ENCODE measurements at places on chromosomes 7 and 10.

GRCh38 chr7:92456236-92456635 is 9.0 kb downstream of the GATAD1 start:
- DNase-seq: no peak

DNA sequence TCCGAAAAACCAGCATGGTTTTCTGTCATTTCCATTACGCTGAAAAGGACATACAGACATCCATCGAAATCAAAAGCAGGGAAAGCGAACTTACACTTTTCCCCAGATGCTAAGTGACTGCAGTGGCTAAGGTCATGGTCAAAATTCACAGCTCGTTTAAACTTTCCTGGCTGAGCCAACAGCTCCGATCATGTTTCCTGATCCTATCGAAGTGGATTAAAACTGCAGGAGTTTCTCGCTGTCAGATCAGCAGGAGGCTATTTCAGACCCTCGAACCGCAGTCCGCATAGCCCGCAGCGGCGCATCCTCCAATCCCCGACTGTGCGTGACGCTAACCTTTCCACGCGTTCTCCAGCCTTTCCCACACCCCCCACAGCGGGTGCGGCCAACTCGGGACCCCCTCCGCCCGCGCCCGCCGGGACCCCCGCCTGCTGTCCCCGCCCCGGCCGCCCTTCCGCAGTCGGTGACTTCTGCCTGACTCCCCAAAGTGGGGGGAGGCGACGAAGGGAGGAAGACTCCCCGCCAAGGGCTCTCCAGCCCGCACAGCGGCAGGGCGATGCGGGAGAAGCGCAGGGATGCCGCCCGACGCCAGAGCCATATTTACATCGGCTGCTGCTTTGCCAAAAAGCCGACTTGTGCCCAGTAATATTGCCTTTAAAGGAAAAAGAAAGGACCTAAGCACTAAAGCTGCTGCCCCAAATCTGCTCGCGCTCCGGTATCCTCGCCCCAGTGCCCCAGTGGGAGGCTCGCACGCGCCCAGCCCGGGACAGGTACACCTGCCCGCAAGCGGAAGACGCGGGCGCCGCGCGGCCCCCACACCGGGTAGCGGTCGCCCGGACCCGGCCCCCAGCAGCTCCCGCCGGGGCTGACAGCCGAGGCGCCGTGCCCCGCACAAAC is 1.2 kb downstream of the PIP4K2A start:
- DNase-seq: no peak

DNA sequence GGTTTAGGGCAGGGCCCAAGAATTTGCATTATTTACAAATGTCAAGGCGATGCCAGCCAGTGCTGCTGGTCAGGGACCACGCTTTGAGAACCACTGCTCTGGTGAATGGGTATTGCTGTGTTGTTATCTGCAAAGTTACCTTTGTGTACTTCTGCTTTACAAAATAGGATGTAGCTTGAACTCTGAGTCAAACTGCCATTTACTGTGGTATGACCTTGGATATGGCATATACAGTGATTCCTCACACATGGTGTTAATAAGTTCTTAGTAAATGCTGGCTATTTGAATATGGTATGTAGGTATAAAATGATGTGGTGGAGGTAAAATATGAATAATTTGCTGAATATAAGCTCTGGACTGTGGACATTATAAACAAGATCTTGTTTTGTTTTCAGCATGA is 148.9 kb downstream of the AUTS2 start:
- no peak for DNase-seq

DNA sequence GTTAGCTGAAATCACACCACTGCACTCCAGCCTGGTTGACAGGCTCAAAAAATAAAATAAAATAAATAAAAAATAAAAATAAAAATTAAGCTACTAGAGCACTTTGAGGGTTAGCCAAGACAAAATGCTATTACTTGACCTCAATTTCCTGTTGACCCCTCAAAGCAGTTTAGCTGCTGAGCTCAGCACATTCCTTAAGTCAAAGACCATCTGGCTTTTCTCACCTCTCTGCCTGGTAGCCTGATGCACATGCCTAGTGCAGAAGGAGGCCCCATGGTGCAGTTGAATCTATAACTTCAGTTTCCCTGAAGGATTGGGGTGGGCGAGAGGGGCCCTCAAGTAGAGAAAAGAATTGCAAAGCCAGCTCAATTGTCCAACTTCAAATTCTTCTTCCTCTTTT is 211.1 kb upstream of the GALNT17 start:
- no peak for DNase-seq

DNA sequence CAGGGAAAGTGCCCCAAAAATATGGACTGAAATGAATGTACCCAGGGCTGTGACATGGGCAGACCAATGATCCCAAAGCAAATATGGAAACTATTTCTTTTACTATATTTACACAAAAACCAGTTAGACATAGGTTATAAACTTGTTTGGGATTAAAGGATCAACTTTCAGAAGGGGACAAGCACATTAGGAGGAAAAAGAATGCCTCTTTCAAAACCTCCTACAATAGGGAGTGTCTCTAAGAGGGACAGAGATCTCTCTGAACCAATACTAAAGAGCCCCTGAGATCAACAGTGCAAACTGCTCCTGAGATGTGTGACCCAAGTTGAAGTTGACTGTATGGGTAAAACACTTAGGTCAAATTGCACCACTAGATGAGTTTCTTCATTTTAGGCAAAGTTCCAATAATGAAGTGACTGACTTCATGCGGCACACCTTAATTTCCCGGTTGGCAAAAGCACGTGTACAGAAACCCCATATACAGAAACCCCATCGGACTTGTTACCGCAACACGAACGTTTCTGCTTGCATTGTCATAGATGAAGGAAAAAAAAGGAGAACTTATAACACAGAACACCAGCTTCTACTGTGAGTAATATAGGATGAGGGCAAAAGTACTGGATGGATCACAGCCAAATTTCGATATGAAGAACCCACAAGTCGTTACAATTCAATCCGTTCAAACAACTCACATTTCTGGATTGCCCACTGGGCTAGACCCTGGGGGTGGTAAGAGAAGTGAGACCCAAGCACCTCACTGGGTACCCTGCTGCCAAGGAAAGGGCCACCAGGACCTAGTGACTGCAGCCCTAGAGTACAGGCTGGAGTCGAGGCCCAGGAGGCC is 4.3 kb downstream of the SVIL start:
- DNase-seq: no peak

DNA sequence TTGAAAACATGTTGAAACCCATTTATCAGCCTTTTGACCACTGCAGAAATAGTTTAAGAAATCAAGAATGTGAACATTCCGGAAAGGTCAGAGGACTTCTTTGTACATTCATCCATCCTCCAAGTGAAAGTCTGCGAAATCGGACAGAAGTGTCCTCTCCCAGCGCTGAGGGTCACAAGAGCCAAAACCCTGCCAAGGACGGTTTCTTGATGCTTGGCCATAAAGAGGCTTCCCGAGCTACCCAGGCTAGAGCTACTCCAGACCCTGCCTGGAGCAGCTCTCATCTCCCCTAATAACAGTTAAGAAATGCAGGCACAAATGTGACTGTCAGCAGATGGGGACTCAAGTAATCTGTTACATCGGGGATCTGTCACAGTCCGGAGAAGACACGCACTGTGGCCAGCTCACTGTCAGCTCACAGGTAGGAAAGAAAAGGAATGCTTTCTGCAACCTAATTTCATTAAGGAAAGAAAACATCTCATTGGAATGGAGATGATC is 4.5 kb upstream of the CYTH3 start:
- DNase-seq: no peak

DNA sequence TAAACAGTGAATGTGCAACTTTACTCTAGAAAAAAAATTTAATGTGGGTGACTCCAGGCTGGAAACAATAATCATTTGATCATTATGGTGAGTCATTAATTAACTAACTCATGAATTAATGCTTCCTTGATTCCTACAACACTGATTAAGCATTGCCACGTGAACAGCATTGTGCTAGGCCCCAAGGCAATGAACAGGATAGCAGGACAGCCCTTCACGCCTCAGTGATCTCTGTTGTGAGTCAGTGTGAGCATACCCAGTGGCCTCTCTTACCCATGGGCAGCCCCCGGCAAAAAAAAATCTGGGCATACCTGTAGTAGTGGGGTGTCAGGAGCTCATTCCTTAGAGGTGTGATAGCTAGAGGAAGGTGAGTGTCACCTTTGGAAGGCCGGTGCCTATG is 76.0 kb downstream of the DENND2A start:
- no peak for DNase-seq

- DNase-seq: no peak
Observed at GRCh38 chr10:64648915-64649314, 1127.7 kb downstream of the REEP3 start.

- no peak for DNase-seq
Observed at GRCh38 chr10:12513003-12513365, 163.6 kb downstream of the CAMK1D start.

DNA sequence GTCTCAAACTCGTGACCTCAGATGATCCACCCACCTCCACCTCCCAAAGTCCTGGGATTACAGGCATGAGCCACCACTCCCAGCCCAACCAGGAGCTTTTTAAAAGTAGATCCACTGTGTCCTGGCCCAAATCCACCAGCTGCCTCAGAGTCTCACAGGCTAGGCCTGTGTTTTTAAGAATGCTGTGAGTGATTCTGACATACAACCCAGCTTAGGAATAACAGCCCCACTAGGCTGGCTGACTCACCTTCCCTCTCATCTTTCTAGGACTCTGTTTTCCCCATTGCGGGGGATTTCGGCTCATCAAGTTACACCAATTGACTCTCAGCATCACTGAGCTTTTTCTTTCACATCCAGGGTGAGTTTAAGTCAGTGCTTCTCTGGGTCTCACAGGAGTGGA is 207.6 kb downstream of the SKIDA1 start:
- DNase-seq: no peak

- DNase-seq: peak; percentile 9
Observed at GRCh38 chr7:65216469-65216868, 157.2 kb upstream of the ZNF92 start.

DNA sequence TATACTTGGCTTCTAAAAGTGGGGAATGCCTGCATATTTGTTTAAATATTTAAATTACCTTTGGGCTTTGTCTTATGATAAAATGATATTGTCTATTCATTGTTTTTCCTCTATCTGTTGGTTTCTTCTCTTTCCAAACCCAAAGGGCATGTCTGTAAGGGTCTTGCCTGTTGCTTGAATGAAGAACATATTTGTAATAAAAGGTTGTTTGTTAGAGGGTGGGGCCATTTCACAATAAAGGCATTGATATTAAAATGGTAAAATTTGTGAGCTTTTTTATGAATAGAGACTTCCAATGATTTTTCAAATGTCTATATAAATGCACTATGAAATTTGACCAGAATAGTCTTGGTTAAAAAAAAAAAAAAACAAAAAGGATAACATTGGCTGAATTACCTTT is 105.2 kb downstream of the DKK1 start:
- no peak for DNase-seq

DNA sequence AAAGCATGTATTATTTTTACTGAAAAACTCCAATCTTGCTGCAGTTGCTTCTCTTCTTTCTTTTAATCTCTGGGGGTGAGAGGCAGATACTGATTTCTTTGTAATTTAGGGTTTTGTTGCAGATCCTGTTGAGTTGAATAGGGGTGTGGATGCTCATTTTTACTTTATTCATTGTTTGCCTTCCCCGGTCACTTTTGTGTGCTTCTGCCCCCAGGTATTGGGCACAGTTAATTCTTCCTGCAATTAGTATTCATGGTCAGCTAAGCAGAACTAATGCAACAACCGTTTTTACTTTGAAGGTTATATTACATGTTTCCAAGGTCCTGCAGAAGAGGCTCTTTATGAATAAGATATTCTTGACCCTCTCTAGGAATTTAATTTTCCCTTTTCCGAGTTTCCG is 96.4 kb downstream of the BUB3 start:
- DNase-seq: no peak

- DNase-seq: no peak
Observed at GRCh38 chr7:126690848-126691751, 561.6 kb downstream of the GRM8 start.

- DNase-seq: no peak
Observed at GRCh38 chr7:142454862-142455261, 197.0 kb upstream of the PRSS58 start.

- no peak for DNase-seq
Observed at GRCh38 chr10:100727808-100728207, 17.6 kb upstream of the PAX2 start.

GRCh38 chr7:84877943-84878570 is 308.8 kb downstream of the SEMA3D start:
- DNase-seq: no peak

DNA sequence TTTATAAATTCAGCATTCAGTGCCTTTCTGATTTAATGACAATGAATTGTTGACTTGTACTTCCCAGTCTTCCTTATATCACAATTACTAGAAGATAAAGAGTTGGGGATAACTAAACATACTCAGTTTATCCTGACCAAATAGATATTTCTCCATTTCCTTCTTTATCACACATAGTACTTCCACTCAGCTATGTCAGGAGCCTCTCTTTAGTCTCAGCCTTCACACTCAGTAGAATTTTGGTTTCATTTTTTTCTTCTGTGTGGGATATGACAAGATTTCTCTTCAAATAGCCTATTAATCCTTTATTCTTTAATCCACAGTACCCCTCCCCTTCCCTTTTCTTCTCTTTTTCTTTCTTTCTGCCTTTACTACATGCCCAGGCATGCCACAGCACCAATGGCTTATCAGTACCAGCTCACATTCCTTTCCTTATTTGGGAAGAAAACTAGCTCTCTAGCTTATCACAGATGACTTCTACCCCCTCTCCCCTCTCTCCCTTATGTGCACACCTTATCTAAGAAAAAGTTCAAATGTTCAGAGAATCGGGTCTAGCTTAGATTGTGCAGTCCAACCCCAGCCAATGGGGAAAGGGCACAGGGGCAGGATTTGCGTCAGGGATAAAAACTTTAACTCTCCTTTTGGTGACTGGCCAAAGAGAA is 109.0 kb downstream of the PHF14 start:
- no peak for DNase-seq

Data from activated CD8-positive, alpha-beta memory T cell treated with anti-CD3 and anti-CD28 coated beads for 1 hour (primary cell).